Gastroesophageal sphincter (tissue), 4 donors: ENCODE measurements at places on chromosomes 7 and 10.

GRCh38 chr7:69739931-69740431 lies 141.7 kb downstream of the AUTS2 start:
- no peaks in the 10 kb centered on the region for H3K36me3 ChIP-seq

GRCh38 chr10:2970190-2970823 lies 97.0 kb upstream of the PFKP start:
- H3K4me1 ChIP-seq: no peaks in the 10 kb centered on the region
- H3K36me3 ChIP-seq: no peaks in the 10 kb centered on the region
- H3K27ac ChIP-seq: no peak overlapping the region

GRCh38 chr10:132057191-132057681 lies 8.5 kb upstream of the JAKMIP3 start:
- no peaks in the 10 kb centered on the region for H3K36me3 ChIP-seq
- ATAC-seq: no peak
- no peak overlapping the region for H3K27ac ChIP-seq

DNA sequence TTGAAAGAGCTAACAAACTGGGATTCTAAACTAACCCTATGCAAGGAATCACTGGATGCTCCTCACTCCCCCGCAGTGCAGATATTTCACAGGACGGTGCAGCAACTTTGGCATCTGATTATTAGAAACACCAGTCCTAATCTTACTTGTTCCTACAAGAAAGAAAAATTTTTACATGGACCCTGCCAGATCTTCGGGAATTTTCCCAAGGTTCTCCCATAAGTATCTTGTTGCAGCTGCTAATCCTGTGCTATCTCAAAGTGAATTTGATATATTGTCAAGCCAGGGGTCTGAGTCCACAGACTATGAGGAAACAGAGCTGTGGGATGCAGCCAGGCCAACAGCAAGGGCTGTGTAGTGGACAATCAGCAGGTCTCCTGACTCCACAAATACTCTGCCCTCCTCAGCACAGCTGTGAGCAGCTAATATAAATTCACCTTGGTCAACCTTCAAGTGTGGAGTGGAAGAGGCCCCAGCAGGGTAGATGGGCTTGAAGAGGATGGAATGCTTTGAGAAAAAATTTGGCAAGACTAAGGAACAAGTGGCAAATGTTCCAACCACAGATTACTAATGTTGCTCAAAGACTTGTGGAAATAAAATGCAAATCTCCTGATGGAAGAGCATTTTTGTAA lies 25.6 kb downstream of the VSTM4 start:
- no peaks in the 10 kb centered on the region for H3K36me3 ChIP-seq
- no peak overlapping the region for H3K4me3 ChIP-seq
- H3K27ac ChIP-seq: no peak overlapping the region
- peaks cover 6% of the 10 kb centered on the region for H3K4me1 ChIP-seq
- H3K27me3 ChIP-seq: no peaks in the 10 kb centered on the region
- peak; percentile 43 for ATAC-seq

DNA sequence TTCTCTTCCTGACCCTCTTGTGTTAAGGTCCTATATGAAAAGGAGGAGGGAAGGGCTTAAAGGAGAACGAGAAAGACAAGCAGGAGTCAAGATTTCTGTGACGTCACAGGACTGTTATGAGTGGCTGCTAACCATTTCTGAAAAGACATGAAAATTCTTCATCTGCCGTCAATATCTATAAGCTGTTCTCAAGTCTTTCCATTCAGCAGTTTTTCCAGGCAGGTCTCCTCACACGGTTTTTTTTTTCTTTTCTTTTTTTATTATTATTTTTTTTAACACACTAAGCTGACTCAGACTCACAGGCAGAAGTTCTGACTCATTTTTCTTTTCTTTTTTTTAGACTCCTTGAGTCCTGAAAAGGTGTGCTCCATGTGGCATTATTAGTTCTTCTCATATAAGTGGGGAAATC lies 72.0 kb downstream of the DGKI start:
- H3K36me3 ChIP-seq: no peaks in the 10 kb centered on the region
- H3K27me3 ChIP-seq: no peaks in the 10 kb centered on the region
- no peak for ATAC-seq
- H3K4me1 ChIP-seq: no peaks in the 10 kb centered on the region
- no peak overlapping the region for H3K27ac ChIP-seq

DNA sequence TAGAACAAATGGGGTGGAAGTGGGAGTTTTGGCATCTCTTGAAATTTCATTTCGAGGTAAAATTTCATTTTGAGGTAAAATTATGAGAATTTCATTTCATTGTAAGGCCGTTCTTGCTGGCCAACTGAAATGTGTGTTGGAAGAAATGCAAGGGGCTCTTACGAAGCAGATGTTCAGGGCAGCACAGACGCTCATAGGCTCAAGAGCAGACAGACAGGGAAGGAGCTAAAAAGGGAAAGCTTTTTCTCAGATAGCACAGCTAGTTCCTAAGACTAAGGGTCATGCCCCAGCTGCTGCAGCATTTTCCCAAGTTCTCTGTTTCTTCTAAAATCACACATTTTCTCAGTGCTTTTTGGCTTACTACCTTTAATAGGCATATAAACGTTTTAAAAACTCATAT lies 65.1 kb upstream of the SFMBT2 start:
- peaks cover 14% of the 10 kb centered on the region for H3K27me3 ChIP-seq
- no peaks in the 10 kb centered on the region for H3K4me1 ChIP-seq
- ATAC-seq: no peak
- no peaks in the 10 kb centered on the region for H3K36me3 ChIP-seq
- H3K4me3 ChIP-seq: no peak overlapping the region

DNA sequence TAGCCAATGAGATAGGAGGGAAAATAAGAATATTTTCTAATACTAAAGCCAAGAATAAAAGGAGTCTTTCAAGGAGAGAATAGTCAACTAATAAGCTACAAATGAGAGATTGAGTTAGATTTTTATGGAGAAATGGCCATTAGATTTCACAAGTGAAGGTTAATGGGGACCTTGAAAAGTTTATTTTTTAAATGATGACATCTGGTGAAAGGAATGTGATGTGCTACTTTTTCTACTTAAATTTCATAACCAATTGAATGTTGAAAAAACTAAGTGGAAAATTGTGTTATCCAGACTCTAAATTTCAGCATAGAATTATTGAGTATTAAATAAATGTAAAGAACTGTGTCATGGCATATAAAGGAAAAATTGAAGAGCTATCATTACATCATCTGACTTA lies 125.7 kb downstream of the TSPAN12 start:
- H3K27ac ChIP-seq: no peak overlapping the region
- no peaks in the 10 kb centered on the region for H3K36me3 ChIP-seq
- no peak overlapping the region for H3K4me3 ChIP-seq
- H3K4me1 ChIP-seq: no peaks in the 10 kb centered on the region
- no peaks in the 10 kb centered on the region for H3K27me3 ChIP-seq
- no peak for ATAC-seq

DNA sequence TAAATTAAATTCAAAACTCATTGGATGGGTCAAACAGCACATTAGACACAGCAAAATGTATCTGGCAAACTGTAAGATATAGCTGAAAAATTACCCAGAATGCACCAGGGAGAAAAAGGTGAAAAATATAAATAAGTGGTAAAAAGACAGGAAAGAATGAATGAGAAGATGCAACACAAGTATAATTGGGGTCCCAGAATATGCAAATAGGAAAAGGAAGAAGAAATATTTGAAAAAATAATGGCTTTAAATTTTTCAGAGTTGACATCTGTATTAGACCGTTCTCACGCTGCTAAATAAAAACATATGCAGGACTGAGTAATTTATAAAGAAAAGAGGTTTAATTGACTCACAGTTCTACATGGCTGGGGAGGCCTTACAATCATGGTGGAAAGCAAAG lies 167.7 kb upstream of the PLXNA4 start:
- H3K27ac ChIP-seq: no peak overlapping the region
- no peak for ATAC-seq
- H3K4me3 ChIP-seq: no peak overlapping the region
- no peaks in the 10 kb centered on the region for H3K4me1 ChIP-seq

- H3K4me1 ChIP-seq: no peaks in the 10 kb centered on the region
- no peak for ATAC-seq
- H3K4me3 ChIP-seq: no peak overlapping the region
- H3K36me3 ChIP-seq: no peaks in the 10 kb centered on the region
Measured at GRCh38 chr10:122590153-122590552, 29.6 kb downstream of the DMBT1 start.

GRCh38 chr7:111089822-111090426 lies 1.0 kb upstream of the LRRN3 start:
- H3K4me3 ChIP-seq: no peak overlapping the region
- no peak for ATAC-seq
- no peaks in the 10 kb centered on the region for H3K36me3 ChIP-seq
- H3K27ac ChIP-seq: no peak overlapping the region
- H3K27me3 ChIP-seq: no peaks in the 10 kb centered on the region

DNA sequence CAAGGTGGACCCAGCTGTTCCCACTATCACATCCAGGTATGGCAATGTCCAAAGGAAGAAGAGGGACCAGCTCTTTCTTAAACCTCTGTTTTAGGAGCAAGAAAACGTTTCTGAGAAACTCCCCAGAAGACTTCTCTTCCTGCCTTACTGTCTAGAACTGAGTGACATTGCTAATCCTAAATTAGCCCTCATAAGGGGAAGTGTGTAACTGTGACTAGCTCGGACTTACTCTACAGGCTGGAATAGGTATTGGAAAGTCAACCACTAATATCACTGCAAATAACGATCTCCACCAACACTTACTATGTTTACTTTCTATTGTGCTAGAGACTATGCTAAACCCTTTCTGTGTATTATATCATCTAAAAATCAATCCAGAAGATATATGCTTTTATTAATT lies 49.9 kb upstream of the RELN start:
- H3K27ac ChIP-seq: no peak overlapping the region
- no peak overlapping the region for H3K4me3 ChIP-seq
- no peak for ATAC-seq
- H3K4me1 ChIP-seq: no peaks in the 10 kb centered on the region
- H3K27me3 ChIP-seq: no peaks in the 10 kb centered on the region

DNA sequence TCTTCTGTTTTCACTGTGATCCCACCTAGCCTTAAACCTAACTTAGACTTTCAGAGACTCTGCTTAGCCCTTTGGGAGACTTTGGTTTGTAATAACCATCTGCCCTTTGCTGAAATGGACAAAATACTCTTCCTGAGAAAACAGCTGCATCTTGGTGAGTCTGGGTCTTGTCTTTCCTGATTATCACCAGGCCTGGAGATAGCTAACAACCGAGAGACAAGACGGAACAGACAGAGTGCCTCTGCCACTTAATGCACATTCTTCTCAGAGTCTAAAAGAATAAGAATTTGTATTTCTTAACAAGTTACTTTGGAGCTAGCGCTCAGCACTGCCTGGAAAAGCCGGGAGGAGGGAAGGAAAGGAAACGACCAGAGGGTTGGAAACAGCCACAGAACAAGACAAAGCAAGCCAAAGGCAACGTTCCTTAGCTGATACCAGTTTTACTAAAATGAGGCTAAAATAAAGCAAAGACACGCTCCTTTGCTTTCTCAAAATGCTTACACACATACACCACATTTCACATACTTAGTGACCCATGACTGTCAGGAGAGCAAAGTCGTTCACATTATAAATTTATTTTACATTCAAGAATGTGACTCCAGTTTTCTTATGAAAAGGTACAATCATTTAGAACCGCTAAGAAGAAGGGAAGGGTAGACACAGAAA lies 70.3 kb upstream of the DGKI start:
- ATAC-seq: no peak
- peaks cover 4% of the 10 kb centered on the region for H3K4me1 ChIP-seq
- no peak overlapping the region for H3K27ac ChIP-seq
- H3K4me3 ChIP-seq: no peak overlapping the region

DNA sequence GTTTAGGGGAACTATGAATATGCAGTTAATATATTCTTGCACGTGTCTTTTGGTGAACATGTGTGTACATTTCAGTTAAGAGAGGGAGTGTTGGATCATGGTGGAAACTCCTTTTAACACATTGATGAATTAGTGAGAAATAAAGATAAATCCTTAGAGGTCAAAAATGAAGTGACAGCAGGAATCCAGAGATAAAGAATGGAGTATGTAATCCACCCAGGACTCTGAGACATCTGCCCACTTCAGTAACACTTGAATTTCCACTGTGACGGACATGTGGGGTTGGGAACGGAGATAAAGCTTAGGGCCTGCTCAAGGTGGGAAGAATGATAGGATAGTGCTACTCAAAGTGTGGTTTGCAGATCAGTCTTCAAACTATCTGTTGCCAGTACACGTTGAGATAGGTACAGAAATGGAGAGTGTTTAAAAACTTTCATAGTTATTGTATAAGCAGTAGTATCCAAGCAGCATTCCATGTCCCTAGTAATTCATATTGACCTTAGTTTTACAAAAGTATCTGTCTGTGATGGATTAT lies 6.6 kb upstream of the RELN start:
- H3K27me3 ChIP-seq: peaks cover 14% of the 10 kb centered on the region
- no peaks in the 10 kb centered on the region for H3K4me1 ChIP-seq
- no peak for ATAC-seq
- H3K4me3 ChIP-seq: no peak overlapping the region
- H3K36me3 ChIP-seq: no peaks in the 10 kb centered on the region

- no peaks in the 10 kb centered on the region for H3K36me3 ChIP-seq
- no peak for ATAC-seq
Measured at GRCh38 chr7:132049462-132050304, 493.3 kb upstream of the PODXL start.

DNA sequence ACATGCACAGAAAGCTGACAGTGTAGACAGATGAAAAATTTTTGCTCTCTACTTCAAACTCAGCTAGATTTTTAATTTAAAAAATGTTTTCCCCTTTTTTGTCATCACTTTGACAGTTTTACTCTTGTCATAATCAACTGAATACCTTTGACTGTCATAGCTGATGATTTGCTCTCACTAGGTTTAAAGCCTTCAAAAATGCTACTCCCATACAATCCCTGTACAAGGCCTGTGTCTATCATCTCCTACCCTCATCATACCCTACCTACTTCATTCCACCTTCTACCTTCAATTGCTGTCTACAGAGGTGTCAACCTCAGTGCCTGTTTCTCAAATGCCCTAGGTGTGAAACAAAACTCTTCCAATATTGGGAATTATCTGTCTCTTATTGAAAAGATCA lies 230.3 kb downstream of the SEMA3A start:
- no peak for ATAC-seq
- no peak overlapping the region for H3K4me3 ChIP-seq
- H3K27me3 ChIP-seq: no peaks in the 10 kb centered on the region

DNA sequence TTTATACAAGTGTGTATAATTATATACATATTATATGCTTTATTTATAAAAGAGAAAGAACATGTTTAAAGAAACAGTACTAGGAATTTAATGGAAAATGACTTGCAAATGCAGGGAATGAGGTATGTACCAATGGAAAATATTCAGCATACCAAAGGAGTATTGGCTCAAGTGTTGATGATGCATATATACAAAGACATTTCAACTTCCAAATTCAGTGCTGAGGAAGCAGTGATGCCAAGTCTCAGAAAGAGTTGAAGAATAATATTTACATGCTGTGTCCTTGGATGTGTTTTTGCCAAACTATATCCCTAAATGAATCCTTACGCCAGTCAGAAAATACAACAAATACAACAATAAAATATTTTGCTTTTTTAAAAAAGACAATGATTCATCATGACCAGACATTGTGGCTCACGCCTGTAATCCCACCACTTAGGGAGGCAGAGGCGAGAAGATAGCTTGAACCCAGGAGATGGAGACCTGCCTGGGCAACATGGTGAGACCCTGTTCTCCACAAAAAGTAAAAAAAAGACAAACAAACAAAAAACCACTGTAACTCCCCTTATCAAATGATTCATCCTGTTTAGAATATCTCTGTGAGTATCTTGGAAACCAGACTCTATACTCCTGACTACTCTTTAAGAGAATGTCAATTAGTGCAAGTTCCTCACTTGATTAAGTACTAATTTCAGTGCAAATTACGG lies 157.2 kb downstream of the CHRM2 start:
- H3K4me1 ChIP-seq: peaks cover 10% of the 10 kb centered on the region
- no peaks in the 10 kb centered on the region for H3K27me3 ChIP-seq
- H3K27ac ChIP-seq: peak overlapping the region; percentile 74
- H3K36me3 ChIP-seq: no peaks in the 10 kb centered on the region
- no peak overlapping the region for H3K4me3 ChIP-seq
